ENCODE measurements at places on chromosomes 16 and 17. TPM values are rescaled to one million over a fixed set of nuclear protein-coding genes. Genes with fewer than 3 reads are reported as not detected.

The NPIPA5 gene
- 18.6 TPM for total RNA-seq

The CASKIN1 gene
- total RNA-seq, result 0.16 TPM

The CACNG3 gene
- total RNA-seq, result not detected

The SDR42E1 gene
- 7.3 TPM for total RNA-seq

The RDM1 gene
- 7.2 TPM for total RNA-seq

The SSTR5 gene
- total RNA-seq, result not detected

The SLC16A6 gene
- total RNA-seq, result 5.3 TPM

The ZPBP2 gene
- not detected for total RNA-seq

The PHF23 gene
- 53.4 TPM for total RNA-seq

The HSF4 gene
- total RNA-seq, result 43.9 TPM

The KRT28 gene
- total RNA-seq, result not detected

The ITPRIPL2 gene
- total RNA-seq, result 14.0 TPM

The TPSD1 gene
- total RNA-seq, result not detected

The KRT23 gene
- not detected for total RNA-seq

The MRC2 gene
- 0.73 TPM for total RNA-seq

The TBC1D24 gene
- total RNA-seq, result 11.3 TPM
